Keratinocyte (primary cell): ENCODE measurements at places on chromosomes 12 and 14. TPM values are rescaled to one million over a fixed set of nuclear protein-coding genes. Genes with fewer than 3 reads are reported as not detected.

The ARHGEF25 gene
- 0.12 to 0.26 TPM (median 0.26 TPM) in 3 replicates for polyA plus RNA-seq

The RNU4-1 gene
- polyA plus RNA-seq: under 0.01 TPM in 2 of 3 replicates, not detected in the other

GRCh38 chr12:10154145-10154496 lies 17.8 kb downstream of the OLR1 start:
- no peak for DNase-seq

DNA sequence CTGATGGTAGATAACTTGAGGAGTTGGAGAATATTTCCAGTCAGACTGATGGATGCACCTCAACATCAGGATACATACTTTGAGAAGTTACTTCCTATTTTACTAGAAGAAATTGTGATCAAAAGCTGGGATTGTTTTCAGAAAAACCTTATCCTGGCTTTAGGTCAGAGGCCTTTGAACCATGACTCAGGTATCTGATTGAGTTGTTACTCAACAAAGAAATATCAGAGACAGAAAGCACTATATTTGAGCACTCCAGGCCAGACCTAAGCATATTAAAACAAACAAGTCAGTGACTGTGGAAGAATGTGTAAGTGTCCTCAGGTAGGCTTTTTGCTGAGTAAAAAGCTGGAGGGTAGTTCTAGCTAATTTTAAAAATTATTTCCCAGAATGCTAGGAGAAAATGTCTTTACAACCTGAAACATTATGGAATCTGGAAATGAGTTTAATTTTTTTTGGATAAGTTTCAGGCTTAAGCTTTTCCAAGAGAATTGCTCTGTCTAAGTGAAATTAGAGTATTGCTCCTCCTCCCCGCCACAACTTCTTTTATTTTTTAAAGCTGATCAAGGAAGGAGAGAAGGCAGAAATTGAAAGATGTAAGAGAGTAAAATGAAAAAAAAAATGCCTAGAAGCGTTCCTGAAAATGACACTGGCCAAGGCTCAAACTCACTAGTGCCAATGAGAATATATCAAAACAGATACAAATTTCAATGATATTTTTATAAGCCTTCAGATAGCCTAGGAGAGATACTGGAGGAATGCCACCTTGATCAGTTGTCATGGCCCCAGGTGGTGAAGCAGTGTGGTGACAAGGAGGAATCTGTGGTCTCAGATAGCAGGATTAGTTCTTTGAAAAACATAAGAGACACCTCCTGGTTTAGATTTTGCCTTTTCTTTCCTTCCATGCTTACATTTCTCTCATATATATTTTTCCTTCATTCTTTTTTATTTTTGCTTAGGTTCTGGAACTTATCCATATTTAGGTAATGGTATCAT lies 790.3 kb downstream of the TMTC2 start:
- no peak for DNase-seq

- no peak for DNase-seq
These were observed 197.2 kb upstream of the TMPO start for GRCh38 chr12:98317939-98318899.

- no peak for DNase-seq
These were observed 1.0 kb downstream of the RASAL1 start for GRCh38 chr12:113134521-113134951.

The BICD1 gene
- polyA plus RNA-seq: 6.0 to 10.2 TPM (median 8.3 TPM) in 3 replicates

The FRS2 gene
- polyA plus RNA-seq: 23.1 to 28.6 TPM (median 24.3 TPM) in 3 replicates

The RNF212B gene
- not detected in 3 replicates for polyA plus RNA-seq

DNA sequence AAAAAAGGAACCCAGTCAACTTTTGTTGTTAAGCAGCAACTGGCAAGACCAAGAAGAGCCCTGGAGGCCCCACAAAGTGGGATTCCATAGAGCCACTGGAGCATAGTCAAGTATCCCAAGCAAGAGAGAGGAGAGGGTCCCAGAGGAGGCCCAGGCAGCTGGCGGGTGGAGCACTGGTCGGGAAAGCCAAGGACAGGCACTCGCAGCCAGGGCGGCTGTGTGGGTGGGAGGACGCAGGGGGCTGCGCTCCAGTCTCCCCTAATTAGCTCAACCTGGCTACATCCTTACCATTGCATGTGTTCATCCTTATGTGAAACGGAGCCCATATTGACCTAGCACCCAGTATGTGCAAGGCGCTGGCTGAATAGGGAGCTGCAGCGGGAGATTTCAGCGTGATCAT lies 18.3 kb upstream of the ZFP36L1 start:
- no peak for DNase-seq

DNA sequence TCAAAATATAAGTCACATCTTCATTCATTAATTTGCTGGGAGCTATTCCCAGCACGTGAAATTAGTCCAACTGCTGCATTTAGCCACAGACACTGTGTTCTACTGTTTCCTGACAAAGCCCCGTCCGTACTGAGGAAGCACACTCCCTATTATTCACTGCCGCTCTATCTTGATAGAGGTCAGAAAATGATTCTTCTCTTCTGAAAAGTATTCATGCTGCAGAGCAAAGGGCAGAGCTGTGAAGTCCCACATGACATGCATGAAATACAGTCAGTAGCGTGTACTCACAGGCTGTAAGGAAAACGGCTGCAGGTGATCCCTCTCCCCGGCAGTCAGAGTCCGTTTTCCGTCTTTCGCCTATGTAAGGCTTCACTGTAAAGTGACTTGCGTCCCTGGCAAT lies 302.5 kb upstream of the FKBP4 start:
- DNase-seq: no peak

- no peak for DNase-seq
These were observed 811 bp upstream of the INF2 start for GRCh38 chr14:104688505-104689108.

The ADAMTS20 gene
- not detected in 3 replicates for polyA plus RNA-seq

DNA sequence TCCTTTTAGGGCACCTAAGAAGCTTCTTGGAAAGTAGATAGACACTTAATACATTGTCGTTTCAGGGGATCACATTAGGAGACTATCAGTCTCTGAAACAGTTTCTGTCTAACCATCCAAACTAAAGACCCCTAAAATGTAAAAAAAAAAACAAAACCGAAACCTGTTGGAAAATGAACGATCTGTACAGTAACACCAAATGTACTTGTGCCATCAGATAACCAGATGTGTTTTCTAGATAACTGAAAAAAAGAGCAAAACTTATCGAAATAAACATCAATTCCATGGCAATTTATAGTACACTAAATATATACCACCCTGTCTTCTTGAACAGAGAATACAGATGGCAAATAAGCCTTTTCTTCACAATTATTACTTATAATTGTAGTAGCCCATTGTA lies 2.1 kb downstream of the LDHB start:
- DNase-seq: no peak

DNA sequence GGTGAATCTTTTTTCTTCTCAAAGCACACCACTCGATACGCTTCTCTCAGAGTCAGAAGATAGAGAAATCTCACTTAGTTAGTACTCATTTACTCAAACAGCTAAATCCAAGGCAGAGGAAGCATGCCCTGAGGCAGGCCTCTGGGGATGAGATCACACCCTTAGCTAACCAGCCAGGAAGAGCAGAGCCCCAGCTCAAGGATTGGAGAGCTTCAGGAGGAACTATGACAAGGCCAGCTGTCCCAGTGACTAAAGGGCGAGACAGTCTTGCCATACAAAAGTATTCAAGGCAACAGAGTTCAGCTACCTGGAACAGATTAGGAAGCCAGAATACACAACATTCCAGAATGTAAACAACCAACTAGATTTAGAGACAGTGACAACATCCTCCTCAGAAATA lies 197.7 kb upstream of the CCDC196 start:
- no peak for DNase-seq

DNA sequence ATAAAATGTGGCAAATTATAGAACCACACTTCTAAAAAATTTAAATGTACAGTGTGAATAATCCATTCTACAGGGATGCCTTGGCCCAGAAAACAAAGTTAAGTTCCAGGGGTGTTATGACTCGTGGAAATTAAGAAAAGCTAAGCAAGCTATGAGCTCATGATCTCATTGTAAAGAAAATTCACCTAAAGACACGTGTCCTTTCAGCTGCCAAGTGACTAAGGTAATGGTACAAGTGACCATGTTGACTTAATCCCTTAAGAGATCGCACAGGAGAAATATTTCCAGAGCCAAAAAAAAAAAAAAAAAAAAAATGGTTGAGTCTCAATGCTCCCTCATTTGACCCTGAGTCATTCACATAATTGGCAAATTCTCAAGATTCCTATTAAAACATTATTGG lies 51.4 kb upstream of the ANO2 start:
- DNase-seq: no peak

DNA sequence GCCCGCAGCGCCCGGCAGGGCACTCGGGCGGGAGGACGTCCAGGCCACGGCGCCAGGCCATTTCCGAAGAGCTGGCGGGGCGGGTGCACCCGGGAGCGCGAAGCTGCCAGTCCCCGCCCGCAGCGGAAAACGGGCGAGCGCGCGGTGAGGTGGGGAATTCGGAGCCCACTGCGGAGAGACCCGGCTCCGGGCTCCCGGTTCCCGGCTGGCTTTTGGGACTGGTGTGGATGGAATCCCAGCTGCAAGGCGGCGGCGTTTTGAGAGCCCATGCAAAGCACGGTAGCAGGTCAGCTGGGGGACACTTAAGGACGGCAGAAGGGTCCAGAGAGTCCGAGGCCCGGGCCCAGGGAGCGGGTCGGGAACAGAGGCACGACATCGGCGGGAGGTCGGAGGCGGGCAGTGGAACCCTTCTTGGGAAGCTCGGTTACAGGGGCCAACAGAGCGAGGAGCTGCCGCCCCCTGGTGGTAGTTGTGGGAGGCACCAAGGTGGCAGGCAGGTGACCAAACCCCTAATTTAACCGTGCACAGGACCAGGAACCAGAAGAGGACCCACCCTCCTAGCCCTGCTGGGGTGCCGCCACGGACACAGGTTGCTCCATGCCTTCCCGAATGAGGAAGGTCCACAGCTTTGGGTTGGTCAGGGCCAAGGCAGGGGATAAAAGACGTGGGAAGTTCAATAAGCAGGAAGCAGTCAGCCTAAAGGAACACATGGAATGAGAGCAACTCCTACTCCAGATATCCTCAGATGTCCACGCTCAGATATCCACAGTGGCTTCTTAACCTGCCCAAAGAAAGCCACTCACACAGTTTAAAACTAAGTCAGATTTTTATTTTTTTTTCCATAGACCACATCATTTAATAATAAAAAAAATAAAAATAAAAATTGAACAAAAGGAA lies 685 bp upstream of the CDH24 start:
- DNase-seq: no peak

DNA sequence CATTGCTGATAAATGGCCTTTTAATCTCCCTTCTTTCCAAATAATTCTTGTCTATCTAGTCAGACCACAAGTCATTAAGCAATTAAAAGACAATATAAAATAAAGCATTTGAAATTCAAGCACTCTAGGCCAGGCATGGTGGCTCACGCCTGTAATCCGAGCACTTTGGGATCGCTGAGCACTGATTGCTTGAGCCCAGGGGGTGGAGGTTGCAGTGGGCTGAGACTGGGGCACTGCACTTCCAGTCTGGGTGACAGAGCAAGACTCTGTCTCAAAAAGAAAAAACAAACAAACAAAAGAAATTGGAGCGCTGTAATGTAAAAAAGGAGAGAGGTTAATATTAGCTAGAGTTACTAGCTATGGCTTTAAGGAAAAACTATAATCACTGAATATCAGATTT lies 30.5 kb upstream of the CSRP2 start:
- no peak for DNase-seq

The RIN3 gene
- polyA plus RNA-seq: 0.79 to 4.7 TPM (median 1.2 TPM) in 3 replicates

GRCh38 chr12:13085968-13086686 lies 17.3 kb downstream of the GSG1 start:
- DNase-seq: no peak

The EXOC3L4 gene
- polyA plus RNA-seq: not detected in 3 replicates

GRCh38 chr12:34290381-34290995 lies 268.2 kb downstream of the ALG10 start:
- no peak for DNase-seq

The KLRD1 gene
- under 0.01 TPM in 2 of 3 replicates, not detected in the other for polyA plus RNA-seq

DNA sequence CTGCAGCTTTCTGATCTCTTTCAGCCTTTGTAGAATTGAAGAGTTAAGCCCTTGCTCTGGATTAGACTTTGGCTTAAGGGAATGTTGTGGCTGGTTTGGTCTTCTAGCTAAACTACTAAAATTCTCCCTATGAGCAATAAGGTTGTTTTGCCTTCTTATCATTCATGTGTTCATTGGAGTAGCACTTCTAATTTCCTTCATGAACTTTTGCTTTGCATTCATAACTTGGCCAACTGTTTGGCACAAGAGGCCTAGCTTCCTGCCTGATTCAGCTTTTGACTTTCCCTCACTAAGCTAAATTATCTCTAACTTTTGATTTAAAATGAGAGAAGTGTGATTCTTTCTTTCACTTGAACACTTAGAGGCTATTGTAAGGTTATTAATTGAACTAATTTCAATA lies 384.3 kb downstream of the RAD51B start:
- no peak for DNase-seq

DNA sequence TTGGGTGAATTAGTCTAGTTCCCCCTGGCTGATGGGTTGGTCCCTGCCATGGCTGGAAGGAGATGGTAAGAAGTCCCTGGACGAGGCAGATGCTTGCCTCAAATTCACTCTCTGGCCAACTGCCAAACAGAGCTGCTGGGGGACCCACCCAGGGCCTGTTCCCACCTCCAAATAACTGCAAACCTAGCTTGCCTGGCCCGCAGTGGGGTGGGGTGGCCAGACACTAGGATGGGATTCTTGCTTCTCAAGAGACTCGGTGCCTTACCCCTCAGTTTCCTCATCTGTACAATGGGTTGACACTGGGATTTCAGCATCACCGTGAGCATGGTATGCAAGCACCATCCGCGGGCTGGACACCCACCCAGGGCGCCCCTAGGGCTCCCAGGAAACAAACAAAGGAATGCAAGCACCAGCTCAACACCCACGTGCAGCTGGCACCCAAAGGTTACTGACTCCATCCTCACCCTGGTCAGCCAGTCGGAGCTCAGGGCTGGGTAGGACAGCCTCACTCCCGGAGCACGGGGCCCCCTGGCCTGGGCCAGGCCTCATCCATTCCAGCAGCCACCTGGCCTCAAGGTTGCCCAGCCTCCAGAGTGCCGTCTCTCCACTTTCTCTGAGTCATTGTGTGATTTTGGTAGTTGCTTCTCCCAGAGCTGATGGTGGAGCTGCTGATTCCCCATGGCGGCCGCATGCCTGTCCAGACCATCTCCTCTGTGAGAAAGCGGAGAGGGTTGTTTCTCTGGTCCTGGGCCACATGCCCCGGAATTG lies 205.2 kb upstream of the RTL1 start:
- DNase-seq: no peak

DNA sequence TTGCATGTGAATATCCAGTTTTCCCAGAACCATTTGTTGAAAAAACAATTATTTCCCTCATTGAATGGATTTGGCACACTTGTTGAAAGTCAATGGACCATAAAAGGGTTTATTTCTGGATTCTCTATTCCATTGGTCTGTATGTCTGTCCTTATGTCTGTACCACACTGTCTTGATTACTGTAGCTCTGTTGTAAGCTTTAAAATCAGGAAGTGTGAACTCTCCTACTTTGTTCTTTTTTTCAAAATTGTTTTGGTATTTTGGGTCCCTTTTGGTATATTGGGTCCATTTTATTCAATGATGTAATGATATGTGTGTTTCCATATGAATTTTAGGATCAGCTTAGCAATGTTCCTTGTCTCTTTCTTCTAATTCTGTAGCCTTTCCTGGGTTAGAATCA lies 64.8 kb downstream of the PPP2R5C start:
- DNase-seq: no peak
